ENCODE measurements at places on chromosomes 6 and 20. TPM values are rescaled to one million over a fixed set of nuclear protein-coding genes. Genes with fewer than 3 reads are reported as not detected.
A peak's percentile ranks its signal among the peaks of the same experiment; 100 is the strongest.

Gene GLP1R
- not detected for total RNA-seq

Gene OSBPL2
- 27.0 TPM for total RNA-seq

Gene SCRT2
- not detected for total RNA-seq

Gene ZKSCAN3
- total RNA-seq = 3.3 TPM

Gene NKX2-4
- not detected for total RNA-seq

DNA sequence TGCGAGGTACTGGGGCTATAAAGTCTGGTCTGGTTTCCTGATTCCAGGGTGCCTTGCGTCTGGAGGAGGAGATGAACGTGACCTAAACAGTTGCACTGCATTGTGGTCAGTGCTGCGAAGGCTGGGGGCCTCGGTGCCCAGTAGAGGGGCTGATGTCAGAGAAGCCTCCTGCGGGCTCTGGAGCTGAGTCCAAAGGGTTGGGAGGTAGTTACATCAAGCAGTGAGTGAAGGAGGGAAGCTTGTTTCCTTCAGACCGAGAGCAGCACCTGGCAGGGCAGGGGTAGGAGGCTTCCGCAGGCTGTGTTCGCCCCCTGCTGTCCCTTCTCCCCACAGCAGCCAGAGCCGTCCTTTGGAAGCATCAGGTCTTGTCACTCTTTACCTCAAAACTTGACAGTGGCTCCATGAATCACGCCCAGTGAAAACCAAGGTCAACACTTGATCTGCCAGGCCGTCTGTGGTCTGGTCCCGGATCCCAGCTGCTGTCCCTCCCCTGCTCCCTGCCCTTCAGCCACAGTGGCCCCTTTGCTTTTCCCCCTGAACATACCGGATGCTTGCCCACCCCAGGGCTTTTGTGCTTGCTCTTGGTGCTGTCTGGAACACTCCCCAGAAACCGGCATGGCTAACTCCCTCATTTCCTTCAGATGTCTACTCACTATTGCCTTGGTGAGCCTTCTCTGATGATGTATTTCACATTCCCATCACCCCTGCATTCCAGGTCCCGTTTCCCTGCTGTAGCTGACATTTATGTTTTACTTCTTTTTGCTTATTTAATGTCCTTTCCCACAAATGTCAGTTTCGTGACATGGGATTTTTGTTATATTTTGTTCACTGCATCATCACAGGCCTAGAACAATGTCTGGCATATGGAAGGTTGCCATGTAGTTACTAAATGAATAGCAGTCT is 7.0 kb downstream of the DYNLRB1 start:
- H3K4me3 ChIP-seq = no peak overlapping the region
- H3K27ac ChIP-seq = no peak overlapping the region
- peaks cover 26% of the 10 kb centered on the region for H3K36me3 ChIP-seq
- peak; percentile 26 for DNase-seq
- H3K27me3 ChIP-seq = no peaks in the 10 kb centered on the region
- H3K4me1 ChIP-seq = peaks cover 15% of the 10 kb centered on the region

GRCh38 chr20:3251806-3252205 is 12.8 kb upstream of the SLC4A11 start:
- H3K27ac ChIP-seq = no peak overlapping the region
- DNase-seq = no peak
- H3K27me3 ChIP-seq = peaks cover 17% of the 10 kb centered on the region
- no peaks in the 10 kb centered on the region for H3K4me1 ChIP-seq

- H3K4me1 ChIP-seq = no peaks in the 10 kb centered on the region
- H3K36me3 ChIP-seq = no peaks in the 10 kb centered on the region
- no peak overlapping the region for H3K27ac ChIP-seq
Measured at GRCh38 chr6:112910256-112910655, 563.1 kb downstream of the RFPL4B start.

- H3K4me1 ChIP-seq = no peaks in the 10 kb centered on the region
- no peaks in the 10 kb centered on the region for H3K27me3 ChIP-seq
- no peak overlapping the region for H3K27ac ChIP-seq
- no peak for DNase-seq
- no peaks in the 10 kb centered on the region for H3K36me3 ChIP-seq
- no peak overlapping the region for H3K4me3 ChIP-seq
Measured at GRCh38 chr6:91506509-91506908, 919.6 kb upstream of the MAP3K7 start.

GRCh38 chr6:110976575-110976974 is 5.3 kb upstream of the RPF2 start:
- no peak overlapping the region for H3K27ac ChIP-seq
- no peak for DNase-seq
- H3K36me3 ChIP-seq = peaks cover 12% of the 10 kb centered on the region
- H3K27me3 ChIP-seq = no peaks in the 10 kb centered on the region

DNA sequence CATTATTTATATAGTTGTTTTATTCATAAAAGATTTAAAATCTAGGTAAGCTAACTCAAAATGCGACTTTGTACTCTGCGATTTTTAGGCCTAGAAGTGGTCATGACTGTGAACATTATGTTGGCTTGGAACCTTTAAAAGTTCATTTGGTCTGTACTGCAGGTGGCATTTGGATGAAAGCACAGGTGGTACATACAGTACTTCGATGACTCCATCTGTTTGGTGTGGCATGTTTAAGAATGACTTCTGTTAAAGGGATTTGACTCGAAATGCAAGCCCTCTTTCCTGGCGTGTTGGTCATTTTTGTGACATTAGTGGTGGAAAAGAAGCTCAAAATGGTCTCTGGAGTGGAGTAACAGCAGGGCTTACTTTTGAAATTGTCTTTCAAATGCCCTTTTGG is 118.1 kb downstream of the UST start:
- no peaks in the 10 kb centered on the region for H3K4me1 ChIP-seq
- H3K4me3 ChIP-seq = no peak overlapping the region
- DNase-seq = no peak
- peaks cover 4% of the 10 kb centered on the region for H3K27me3 ChIP-seq

DNA sequence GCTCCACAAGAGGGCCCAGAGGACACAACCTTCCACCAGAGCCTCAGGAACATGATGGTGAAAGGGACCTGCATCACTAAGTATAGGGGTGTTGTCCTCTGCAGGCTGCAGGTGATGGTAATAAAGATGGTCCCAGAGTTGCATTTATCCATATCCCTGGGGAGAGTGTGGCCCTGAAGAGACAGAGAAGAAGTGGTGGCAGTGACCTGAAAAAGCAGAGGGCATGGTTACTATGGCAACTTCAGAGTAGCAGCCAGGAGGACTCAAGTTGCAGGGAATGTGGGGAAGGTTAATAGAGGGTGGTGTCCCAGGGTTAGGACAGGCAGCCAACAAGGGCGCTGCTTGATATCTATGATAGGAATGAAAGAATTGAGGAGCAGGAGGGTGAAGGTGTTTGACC is 57.1 kb downstream of the HLA-A start:
- no peaks in the 10 kb centered on the region for H3K4me1 ChIP-seq
- no peak overlapping the region for H3K27ac ChIP-seq
- no peaks in the 10 kb centered on the region for H3K36me3 ChIP-seq
- H3K27me3 ChIP-seq = peaks cover 22% of the 10 kb centered on the region
- no peak overlapping the region for H3K4me3 ChIP-seq
- no peak for DNase-seq

GRCh38 chr6:14710421-14710820 is 535.4 kb upstream of the JARID2 start:
- H3K27ac ChIP-seq = peak overlapping the region; percentile 57
- peaks cover 3% of the 10 kb centered on the region for H3K36me3 ChIP-seq
- no peak overlapping the region for H3K4me3 ChIP-seq
- peaks cover 41% of the 10 kb centered on the region for H3K4me1 ChIP-seq
- DNase-seq = no peak

DNA sequence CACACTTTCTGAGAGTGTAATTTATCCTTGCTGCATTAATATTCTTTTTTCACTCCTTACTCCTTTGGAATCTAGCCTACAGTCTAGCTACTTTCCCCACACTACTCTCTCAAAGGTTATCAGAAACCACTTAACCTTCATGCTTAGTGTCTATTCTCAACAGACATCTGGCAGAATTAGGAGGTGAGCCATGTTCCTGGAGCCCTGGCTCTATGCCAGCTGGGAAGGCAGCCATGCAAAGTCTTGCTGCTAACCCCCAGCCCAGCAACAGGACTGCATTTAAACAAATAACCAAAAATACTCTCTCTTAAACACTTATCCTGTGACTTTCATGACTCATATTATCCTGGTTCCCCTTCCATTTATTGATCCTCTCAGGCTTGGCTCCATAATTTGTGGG is 260.2 kb downstream of the BCKDHB start:
- no peaks in the 10 kb centered on the region for H3K36me3 ChIP-seq
- H3K4me3 ChIP-seq = no peak overlapping the region
- DNase-seq = no peak
- no peak overlapping the region for H3K27ac ChIP-seq
- no peaks in the 10 kb centered on the region for H3K4me1 ChIP-seq

GRCh38 chr20:19549896-19550295 is 208.2 kb upstream of the RIN2 start:
- no peaks in the 10 kb centered on the region for H3K36me3 ChIP-seq
- H3K27ac ChIP-seq = no peak overlapping the region
- no peaks in the 10 kb centered on the region for H3K27me3 ChIP-seq
- no peaks in the 10 kb centered on the region for H3K4me1 ChIP-seq

DNA sequence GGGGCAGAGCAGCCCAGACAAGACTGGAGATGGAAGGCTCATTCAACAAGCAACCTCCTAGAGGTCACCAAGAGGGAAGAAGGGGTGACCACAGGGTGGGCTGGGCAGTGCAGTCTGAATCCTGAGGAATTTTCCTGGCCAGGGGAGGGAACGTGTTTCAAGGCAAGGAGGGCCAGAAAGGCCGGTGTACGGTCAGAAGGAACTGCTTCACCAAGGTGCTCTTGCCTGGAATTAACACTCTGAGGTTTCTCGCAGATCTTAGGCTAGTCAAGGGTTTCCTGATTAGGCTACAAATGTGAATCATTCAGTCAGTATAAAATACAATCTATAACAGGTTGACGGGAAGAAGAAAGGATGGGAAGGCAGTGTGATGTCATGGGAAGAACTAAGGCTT is 199.3 kb downstream of the LRFN2 start:
- no peaks in the 10 kb centered on the region for H3K27me3 ChIP-seq
- peak overlapping the region; percentile 67 for H3K27ac ChIP-seq
- no peak for DNase-seq
- H3K4me1 ChIP-seq = peaks cover 68% of the 10 kb centered on the region

Data from activated T-helper 1 cell treated with anti-CD3 and anti-CD28 coated beads, Interleukin-12 subunit alpha, Interleukin-12 subunit beta, Interleukin-2, Interleukin-4 antibody, amounts not matched to agents 30 ng/mL and 10 ng/mL and 1 ng/mL, durations not matched to agents 14 hours and 24 hours and 36 hours (primary cell).